ENCODE measurements at places on chromosomes 5 and 9. TPM values are rescaled to one million over a fixed set of nuclear protein-coding genes. Genes with fewer than 3 reads are reported as not detected.

WNT8A gene
- total RNA-seq: not detected

ADAMTS13 gene
- total RNA-seq: 1.3 TPM

ARHGEF39 gene
- total RNA-seq: 0.97 TPM

PTCH1 gene
- total RNA-seq: 1.7 TPM

NUTM2F gene
- not detected for total RNA-seq

FOXD1 gene
- 6.1 TPM for total RNA-seq

CDH9 gene
- total RNA-seq: not detected

FGF10 gene
- not detected for total RNA-seq

SLC36A2 gene
- not detected for total RNA-seq

C1QTNF2 gene
- total RNA-seq: 0.64 TPM

UCK1 gene
- total RNA-seq: 28.5 TPM
